ENCODE measurements at places on chromosomes 6 and 20.

DNA sequence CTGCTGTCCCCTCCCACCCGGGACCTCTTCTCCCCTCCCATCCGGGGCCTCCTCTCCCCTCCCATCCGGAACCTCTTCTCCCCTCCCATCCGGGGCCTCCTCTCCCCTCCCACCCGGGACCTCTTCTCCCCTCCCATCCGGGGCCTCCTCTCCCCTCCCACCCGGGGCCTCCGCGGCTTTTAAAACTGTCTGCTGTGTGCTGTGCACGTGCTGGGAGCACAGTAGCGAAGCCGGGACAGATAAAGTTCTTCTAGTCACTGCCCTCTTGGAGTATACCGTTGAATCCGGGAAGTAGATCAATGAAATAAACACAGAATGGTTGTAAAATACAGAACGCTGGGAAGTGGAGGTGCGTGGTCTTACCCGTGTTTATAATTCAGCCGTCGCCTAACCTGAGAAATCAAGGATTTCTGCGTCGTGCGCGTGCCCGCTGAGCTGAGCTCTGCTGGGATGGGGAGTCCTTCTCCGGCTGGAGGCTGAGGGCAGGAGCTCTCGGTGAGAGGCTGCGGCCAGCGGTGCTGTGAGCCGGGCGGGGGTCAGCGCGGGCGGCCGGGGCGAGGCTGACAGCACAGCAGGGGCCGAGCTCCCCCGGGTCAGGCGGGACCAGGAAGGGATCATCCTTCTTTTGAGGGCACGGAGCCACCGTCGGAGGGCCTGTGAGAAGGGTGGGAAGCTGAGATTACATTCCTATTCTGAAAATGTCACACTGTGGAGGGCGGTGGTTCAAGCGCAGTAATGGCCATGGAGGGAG is 19.6 kb upstream of the KIF25 start:
- no peak for DNase-seq

GRCh38 chr6:169847901-169848311 is 96.5 kb downstream of the ERMARD start:
- DNase-seq, result no peak

DNA sequence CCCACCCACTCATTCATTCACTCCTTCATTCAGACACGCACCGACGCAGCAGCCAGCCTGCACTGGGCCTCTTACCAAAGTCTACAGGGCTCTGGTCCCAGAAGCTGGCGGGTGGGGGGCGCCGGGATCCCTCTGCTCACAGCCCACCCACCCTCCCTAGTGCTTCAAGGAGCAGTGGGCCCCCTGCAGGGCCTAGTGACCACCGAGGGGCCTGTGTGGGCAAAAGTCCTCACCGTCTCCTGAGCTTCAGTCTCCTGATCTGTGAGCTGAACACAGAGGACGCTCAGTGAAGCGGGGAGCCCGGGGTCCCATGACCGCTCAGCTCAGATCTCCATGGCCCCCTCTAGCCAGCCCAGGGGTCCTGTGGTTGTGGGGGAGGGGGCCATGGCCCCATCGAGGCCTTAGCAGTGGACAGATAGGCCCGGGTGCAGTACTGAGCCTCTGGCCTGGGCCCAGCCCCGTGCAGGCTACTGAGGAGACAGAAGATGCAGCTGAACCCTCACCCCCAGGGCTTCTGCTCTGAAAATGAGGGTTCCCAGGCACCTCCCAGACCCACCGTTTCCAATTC is 33.4 kb upstream of the MRGBP start:
- no peak for DNase-seq

- peak; percentile 11 for DNase-seq
Measured at GRCh38 chr6:154868143-154868594, 126.9 kb upstream of the TIAM2 start.

DNA sequence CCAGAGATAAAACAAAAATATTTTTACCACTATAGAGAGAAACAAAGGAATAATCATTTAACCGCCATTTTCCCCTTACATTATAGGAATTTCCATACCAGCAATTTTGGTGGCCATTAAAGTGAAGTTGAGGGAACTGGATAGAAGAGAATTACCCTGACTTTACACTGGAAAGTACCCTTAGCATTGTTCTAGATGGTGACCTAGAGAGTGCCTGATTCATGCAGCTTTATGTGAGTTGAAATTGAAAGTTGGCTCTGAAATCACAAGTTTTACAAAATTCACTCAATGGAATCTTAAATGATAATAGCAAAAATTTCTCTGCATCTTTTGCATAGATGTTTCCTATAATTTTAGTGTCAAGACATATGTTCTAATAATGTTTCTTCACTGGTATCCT is 55.7 kb upstream of the PREP start:
- no peak for DNase-seq

DNA sequence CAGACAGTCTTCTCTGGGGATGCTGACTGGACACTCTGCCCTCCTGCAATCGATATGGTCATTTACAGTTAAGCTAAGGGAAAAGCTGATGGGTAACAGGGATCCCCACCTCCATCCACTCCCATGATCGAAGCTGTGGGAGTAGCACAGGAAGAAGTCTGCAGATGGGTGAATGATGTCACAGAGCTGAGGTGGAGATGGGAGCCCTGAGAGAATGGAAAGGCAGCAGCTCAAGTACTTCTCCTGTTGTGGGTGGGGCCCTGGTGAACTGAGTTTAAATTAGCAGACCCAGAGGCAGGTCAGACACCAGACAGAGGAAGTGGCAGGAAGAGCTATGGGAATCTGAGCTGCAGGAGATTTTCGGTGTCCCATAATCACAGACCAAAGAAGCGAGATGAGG is 29.0 kb downstream of the HDGFL1 start:
- no peak for DNase-seq

DNA sequence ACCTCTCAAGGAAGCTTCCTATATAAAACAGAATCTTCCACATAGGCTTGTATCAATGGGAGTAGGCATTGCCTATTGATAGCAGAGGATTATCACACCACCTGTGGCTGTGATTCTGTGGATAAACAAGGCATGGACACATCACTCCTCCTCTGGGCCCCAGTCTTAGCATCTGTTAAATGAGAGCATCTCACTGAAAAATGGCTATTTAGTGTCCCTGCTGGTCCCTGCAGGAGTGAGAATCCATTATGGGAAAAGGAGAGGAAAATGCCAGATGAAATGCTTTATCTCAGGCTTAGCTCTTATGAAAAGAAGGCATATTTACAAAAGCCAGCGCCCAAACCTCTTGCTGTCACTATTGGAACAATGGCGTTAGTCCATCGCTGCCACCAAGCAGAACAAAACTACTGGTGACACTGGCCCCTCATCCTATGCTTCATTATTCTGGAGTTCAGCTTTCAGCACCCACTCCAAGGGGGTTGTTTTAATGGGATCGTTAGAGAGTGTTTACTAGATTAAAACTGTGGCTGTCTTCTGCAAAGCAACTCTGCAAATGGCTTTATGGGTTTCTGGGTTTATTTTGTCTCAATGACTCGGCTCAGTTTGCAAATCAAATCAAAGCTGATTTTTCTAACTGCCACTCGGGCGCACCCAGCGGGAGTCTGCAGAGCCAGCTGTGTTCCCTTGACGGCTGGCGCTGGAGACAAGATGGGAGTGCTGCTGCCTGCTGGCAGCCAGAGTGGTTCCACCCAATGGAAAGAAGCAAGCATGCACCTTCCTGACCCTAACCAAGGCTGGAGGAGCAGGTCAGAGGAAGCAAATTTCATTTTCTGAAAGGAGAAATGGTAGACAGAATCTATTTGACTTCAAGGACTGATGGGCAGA is 658.8 kb upstream of the CHD6 start:
- no peak for DNase-seq

DNA sequence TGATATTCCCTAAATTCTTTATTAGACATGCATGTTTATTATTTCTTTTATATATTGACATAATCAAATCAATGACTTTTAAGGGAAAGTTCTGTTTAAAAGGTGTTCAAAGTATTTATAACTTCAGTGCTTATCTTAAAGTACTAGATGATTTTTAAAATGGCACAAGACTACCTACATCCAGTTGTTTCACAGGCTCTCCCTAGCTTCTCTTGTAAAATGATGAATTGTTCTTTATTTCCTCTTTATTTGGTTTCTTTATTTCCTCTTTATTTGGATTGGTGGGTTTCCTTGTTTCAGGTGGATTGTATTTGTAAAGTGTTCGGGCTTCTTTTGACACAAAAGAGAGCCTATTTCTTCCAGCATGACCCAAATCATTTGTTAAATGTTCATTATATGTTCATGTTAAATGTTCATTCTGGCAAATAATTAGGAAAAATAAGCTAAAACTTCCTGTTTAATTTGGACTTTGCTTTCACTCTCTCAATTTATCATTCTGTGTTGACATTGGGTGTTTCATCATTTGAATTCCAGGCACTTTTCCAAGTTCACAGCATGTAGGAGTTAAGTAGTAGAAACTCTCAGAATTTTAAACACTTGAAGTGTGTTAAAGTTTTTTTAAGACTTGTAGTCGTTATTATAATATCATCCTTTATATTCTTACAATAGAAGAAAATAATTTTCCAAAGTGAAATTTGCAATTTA is 24.6 kb downstream of the MLIP start:
- DNase-seq, result no peak

DNA sequence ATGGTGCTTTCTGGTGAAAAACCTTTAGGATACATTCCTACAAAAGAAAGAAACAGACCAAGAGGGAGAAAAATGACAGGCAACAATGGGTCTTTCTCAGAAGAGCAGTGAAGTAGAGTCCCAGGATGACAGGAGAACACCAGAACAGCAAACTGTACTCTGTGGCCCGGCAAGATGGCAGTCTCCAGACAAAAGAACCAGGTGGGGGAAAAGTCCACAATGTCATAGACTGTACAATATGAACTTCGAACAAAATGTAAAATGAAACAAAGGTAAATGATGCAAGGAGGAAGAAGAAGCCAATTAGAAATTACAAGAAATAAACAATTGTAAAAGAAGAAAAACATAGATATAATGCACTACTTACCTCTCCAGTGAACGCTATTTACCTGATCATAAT is 23.2 kb upstream of the HSF2 start:
- DNase-seq, result no peak

GRCh38 chr20:45987108-45987780 is 15.2 kb upstream of the ZNF335 start:
- peak; percentile 78 for DNase-seq

- no peak for DNase-seq
Measured at GRCh38 chr6:133896344-133896721, 7.4 kb downstream of the TCF21 start.

DNA sequence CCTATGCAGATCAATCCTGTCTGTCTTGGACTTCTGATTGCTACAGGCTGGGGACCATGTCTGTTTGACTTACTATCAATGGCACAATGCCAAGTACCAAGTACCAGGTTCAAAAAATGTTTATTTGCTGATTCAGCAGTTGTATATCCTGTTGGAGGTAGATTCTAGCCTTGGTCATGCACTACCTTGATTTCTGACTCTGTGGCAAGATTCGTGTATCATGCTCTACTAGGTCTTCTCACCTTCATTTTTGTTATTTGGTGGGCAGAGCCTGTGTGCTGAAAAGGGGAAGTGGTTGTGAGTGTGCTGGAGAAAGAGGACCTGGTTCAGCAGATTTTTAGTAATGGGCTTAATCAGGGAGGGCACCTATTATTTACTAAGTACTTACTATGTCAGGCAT is 192.4 kb upstream of the MYLIP start:
- DNase-seq, result peak; percentile 17

- DNase-seq, result no peak
Measured at GRCh38 chr6:52392944-52393343, 27.2 kb upstream of the EFHC1 start.

DNA sequence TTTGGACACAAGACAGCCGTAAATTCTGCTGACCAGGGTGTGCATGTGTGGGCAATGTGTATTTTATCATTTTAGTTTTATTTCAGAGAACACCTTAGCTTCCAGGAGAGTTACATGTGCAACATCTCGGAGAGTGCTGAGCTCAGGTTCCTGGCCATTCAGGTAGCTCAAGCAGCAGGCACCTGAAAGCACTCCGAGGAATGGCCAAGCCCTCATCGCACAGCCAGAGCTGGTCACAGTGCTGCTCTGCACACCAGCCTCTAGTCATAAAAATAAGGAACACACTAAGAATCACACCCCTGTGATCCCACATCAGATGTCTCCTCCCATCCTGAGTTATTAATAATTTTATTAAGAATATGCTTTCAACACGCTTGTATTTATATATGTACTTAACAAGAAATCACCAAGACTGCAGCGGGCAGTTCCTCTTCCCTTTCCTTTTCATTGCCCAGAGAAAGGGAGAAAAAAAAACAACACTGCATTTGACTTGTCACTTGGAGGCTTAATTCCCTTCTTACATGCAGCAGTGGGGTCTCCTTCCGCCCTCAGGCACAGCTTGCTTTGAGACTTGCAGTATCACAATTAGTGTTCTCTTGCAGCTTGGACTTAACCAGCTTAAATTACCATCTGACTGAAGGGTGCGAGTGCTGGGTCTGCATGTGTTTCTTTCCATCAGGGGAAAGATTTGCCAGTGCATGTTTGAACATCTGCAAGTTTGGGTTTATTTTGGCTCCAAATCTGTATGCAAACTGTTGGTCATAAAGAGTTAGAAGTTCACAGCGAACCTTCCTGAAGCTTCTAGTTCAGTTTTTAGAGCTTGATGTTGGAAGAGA is 36.0 kb upstream of the IRF4 start:
- no peak for DNase-seq

GRCh38 chr6:46273911-46274310 is 103.1 kb upstream of the ENPP5 start:
- no peak for DNase-seq

DNA sequence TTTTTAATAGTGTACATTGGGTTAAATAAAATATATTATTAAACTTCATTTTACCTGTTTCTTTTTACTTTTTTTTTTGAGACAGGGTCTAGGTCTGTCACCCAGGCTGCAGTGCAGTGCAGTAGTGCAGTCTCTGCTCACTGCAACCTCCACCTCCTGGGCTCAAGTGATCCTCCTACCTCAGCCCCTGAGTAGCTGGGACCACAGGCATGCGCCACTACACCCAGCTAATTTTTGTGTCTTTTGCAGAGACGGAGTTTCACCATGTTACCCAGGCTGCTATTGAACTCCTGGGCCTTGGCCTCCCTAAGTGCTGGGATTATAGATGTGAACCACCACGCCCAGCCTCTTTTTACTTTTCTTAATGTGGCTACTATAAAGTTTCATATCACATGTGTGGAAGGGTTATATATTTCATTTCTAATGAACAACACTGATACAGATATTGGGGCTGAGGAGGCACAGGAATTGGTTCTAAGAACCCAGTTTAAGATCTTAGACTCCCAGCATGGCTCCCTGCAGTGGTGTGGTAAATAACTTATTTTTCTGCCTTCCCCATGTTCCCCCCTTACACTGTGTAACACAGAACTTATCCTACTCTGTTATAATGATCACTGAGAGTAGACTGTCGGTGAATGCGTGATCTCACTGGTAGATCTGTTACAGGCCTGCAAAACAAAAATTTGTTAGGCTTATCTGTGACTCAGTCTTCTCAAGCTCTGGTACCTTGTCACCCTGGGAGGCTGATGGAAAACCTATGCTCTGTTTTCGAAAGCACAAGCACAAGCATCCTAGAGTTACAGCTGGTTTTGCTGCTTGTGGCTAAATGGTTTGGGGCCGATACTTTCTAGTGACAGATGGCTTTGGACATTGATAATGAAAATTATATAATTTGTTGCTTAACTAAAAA is 5.8 kb upstream of the ATXN1 start:
- DNase-seq, result no peak

DNA sequence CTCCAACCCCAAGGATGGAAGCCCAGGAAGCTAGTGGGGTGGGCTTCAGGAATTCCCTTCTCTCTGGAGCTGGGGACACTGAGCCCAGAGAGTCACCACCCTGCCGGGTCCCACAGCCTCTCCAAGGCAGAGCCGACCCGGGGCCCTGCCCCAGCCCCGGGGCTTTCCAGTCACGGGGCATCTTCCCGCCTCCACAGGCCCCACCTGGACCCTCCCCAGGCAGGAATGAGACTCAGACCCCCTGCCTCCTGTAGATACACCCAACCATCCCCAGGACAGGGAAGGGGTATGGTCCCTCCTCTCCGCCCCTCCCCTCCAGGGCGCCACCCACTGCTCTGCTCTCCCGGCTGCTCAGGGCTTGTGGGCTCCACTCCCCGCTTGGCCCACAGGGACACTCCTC is 53.3 kb downstream of the GRM4 start:
- DNase-seq, result no peak
